ENCODE measurements at places on chromosomes 7 and 10.

DNA sequence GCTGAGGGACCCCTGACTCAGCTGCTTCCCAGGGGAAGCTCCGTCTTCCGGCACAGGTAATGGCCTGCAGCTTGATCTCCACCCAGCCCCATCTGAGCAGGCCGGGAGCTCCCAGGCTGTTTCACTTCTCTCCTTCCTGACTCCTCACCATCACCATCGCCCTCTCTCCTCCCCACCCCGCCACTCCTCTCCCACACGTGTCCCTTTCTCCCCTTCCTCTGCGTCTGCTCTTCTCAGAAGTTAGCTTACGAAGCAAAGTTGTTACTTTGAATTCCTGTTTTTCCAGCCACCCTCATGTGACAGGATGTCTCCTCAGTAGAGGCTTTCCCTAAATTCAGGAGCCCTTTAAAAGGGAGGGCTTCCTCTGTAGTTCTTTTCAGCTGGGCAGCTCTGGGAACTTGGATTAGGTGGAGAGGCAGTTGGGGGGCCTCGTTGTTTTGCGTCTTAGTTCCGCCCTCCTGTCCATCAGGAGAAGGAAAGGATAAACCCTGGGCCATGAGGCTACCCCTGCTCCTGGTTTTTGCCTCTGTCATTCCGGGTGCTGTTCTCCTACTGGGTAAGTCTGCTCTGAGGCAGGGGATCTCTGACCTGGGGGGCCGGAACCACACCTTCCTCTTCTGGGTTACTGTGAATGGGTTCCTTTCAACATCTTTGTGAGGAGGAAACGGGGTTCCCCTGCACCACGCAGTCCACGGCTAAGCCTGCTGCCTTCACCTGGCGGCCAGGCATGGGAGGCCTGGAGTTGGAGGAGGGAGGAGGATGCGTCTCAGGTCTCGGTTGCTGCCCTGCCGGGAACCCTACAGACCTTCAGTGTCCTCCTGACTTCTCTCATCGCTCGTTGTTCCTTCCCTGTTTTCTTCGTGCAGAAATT is at the start of gene MRC1:
Gene MRC1, plus strand, starts transcription at position 378 of the 871 bp plus-strand sequence. Its CDS starts 118 bp downstream, at position 496.
- no peak for DNase-seq

DNA sequence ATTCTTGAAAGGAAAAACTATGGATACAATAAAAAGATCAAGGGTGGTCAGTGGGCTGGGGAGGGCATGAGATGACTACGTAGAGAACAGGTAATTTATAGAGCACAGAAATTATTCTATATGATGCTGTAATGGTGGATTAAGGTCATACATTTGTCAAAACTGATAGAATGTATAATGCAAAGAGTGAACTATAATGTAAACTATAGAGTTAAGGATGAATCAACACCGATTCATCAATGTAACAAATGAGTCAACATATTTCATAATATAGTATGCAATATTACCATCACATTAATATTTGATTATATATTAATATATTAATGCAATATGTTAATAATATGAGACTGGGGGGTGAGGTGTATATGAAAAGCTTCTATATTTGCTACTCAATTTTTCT is 555.6 kb upstream of the POT1 start:
- no peak for DNase-seq

GRCh38 chr7:77270094-77270480 is 70.5 kb upstream of the FGL2 start:
- no peak for DNase-seq

GRCh38 chr10:51156926-51157325 is 82.6 kb downstream of the PRKG1 start:
- no peak for DNase-seq

- DNase-seq, result no peak
Measured at GRCh38 chr10:99595770-99596465, 24.3 kb downstream of the SLC25A28 start.

- DNase-seq, result no peak
Measured at GRCh38 chr7:73701357-73701995, 18.0 kb downstream of the STX1A start.

DNA sequence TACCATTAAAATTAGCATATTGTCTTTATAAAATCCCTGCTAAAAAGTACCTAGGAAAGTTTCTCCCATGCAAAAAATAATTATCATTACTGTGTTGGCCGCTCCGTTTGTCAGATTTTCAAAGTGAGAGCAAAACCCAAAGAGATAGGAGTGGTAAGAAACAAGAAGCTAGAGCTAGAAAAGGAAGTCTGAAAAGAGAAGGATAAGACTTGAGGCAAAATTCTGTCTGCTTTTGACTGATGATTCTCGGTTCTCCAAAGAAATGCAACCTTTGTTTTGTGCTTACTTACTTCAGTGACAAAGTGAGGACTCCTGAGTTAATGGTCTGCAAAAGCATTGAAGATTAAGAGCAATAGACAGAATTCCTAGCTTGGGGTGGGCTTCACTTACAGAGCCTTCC is 33.3 kb upstream of the CAPZA2 start:
- DNase-seq, result no peak

DNA sequence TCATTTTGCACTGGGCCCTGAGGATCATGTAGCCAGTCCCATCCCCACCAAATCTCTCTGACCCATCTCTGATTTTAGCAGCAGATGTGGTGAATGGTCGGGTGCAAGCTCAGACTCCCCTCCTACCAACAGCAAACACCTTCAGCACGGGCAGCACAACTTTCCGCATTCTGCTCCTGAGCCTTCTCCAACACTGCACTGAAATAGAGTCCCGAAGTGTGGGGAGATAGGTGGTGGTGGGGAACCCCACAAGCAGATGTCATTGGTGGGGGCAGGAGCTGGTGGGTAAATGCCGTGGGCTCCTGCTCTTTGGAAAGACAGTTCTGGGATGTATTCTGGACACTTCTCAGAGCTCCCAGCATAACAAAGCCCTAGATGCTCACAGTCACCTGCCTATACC is 9.6 kb upstream of the CTBP2 start:
- DNase-seq, result no peak

DNA sequence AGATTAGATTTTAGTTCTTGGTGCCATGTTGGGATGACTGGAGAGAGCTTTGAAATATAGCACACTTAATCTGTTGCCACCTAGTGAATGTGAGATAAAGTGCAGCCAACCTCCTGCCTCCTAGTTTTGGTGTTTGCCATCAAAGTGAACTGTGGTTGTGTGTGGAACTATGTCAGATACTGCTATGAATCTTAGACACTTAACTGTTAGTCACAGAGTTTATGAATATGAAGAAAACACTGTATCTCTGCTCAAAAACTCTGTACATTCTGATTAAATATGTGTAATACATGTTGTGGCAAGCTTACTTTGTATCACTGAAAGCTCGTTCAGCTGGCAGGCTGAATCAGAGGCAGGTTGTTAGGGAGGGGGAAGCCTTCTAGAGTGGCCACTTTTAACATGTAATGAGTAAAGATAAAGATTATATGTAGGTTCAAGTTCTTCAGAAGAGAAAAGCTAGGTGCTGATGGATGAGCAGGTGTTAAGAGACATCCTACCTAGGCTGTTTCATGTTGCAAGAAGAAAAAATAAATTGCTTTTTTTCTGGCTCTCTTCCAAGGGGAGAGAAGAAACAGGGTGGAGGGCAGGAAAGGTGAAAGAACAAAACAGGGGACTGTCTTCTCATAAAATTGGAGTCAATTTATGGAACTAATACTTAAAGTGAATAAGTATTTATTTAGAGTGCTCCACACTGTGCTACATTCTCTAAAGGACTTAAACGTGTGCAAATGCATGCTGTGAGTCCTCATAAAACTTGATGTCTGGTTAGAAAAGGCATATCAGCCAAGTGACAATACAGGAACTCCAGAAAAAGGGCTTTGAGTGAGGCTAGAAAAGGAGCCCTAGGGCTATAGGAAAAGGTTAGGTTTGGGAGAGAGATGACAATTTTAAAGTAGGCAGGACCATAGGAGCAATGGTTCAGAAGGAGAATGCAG is 14.1 kb upstream of the LAMB1 start:
- peak; percentile 7 for DNase-seq

DNA sequence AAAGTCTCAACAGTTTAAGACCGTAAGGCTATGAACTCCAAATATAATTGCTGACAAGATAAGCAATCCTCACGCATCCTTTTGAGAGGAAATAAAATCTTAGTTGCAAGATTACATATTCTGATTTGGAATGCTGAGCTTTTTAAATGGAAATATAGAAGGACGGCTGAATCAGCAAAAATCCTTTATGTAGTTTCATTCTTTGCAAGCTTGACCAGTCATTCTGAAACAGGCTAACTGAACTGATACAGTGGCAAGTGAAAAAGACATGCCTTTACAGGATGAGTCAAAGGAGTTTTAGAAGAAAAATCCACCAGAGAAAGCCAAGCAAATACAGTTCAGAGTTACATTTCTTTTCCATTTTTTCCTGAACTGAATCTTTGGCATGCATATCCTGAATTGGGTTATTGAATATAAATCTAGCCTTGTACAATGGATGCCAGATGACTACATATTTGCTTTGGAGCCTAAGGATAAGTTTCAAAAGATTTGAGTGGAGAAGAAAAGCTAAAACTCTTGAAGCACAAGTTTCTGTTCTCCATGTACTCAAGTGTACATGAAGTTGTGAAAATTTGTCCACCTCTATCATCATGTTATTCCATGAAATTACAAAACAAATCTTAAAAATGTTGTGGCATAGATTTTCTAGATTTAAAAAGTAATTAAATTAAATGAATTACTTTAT is 4.4 kb downstream of the VIM start:
- DNase-seq, result peak; percentile 70

GRCh38 chr10:75286901-75287300 is 51.1 kb upstream of the COMTD1 start:
- no peak for DNase-seq

DNA sequence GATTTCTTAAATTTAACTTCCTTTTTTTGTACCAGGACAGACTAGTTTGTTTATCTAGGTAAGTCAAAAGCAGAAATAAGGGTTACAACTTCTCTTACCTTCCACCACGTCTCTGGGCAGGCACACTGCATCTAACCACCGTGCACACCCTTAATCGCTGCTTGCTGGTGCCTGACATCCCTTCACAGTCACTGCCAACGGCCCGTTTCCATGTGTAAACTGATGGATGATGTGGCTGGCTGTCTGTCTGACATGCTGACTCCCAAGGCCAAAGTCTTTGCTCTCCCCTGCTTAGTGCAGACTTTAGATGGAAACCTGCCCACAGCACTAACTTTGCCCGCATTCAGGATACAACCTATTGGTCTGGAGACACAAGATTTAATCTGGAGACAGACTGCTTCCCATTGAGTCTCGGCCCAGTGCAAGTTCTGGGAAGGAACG is 1.1 kb downstream of the TMEM273 start:
- no peak for DNase-seq

DNA sequence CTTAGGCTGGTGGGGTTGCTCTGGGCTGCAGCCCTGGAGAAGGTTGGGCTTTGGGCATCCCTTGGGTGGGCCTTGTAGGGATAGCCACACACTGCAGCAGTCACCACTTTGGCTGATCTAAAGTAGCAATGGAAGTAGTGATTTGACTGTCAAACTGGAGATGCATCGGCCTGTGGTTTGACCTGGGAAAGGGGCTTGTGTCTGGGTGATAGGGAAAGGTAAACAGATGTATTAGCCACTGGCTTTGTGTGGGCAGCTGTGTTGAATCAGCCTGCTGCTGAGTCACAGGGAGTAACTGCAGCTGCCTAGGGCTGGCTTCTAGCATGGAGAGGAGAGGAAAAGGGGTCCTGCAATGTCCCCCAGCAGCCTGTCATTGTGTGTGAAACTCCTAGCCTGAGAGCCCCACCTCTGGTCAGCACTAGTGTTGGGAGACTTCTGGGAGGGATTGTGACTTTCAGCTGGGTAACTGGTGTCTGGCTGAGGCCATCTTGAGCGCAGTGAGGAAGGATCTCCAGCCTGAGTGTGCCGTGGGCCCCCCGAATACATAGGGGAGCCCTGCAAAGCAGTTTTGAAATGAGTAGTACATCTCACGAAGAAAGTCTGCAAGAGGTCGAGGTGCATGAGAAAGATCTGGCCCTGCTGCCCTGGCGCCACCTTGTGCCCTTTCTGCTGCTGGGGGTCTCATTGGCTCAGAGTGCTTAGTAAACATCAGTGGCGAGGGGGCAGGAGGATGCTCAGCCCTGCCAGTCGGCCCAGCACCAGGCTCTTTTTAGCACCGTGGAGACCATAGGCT is 117.3 kb downstream of the FANK1 start:
- DNase-seq, result peak; percentile 18

DNA sequence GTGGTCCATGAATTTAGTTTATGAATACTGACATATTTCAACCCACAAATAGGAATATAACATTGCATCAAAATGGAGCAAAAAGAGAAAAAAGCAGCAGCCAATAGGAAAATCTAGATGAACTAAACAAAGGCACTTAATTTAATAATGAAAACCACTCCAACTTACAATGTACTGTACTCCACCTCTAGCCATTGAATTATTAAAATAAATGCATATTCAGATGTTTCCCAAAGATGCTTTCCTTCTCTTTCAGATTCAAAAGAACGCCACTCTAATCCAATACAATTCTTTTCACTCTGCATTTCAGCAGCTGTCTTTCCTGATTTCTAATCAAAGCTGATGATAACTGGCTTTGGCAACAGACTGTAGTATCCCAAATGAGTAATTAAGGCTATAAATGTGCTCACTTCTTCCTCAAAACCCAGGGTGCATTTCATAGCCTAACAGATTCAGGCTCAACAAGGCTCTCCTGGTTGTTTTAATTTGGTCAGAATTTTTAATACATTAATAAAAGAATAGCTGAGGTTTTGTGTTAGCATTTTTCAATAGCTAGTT is 577.1 kb downstream of the PARD3 start:
- no peak for DNase-seq

- peak; percentile 58 for DNase-seq
Measured at GRCh38 chr10:11091517-11092102, 73.9 kb downstream of the CELF2 start.

DNA sequence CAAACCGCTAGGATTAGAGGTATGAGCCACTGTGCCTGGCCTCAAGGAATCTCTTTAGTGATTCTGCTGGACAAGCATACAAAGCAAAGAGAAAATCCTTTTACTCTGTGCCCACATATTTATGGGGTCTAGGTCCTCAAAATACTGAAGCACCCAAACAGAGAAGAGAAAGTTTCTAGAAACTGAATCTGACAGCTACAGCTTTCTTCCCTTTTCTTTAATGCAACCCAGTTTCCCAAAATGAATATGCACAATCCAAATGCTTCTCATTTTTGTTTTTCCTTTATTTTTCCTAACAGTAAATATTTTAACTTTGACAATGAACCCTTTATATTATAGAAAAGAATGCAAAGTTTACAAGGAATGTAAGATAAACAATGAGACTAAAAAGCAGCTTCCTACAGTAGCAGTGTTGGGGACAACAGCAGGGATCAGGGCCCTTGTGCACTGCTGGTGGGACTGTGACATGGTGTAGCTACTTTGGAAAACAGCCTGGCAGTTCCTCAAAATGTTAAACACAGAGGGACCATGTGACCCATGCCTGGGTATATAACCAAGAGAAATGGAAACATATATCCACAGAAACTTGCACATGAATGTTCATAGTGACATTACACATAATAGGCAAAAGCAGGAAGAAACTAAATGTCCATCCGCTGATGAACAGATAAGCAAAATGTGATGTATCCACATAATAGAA is 325.2 kb downstream of the PRPF18 start:
- DNase-seq, result no peak

GRCh38 chr7:93821463-93821862 is 69.1 kb downstream of the TFPI2 start:
- DNase-seq, result peak; percentile 22
